ENCODE measurements at places on chromosomes 1 and 21.

DNA sequence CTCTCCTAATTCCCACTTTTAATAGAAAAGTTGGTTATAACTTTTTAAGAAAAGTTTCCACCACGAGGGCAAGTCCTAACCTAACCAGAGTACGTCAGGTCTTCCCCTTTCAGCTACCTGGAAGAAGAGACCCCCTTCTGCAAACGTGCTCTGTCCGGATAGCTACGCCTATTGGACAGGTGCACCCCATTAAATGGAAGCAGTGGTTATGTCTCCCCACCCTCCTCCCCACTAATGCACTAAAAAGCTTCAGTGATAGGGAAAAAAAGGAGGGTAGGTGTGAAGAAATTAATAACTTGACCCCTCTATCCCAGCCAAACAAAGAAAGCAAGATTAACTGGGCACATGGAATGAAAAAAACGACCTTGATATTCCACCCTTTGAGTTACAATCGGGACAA lies 7.7 kb downstream of the GLUL start:
- DNase-seq = no peak

- DNase-seq = no peak
Observed at GRCh38 chr1:112633628-112634027, 14.0 kb downstream of the CAPZA1 start.

GRCh38 chr1:209667103-209667502 lies 8.1 kb upstream of the G0S2 start:
- DNase-seq = no peak

DNA sequence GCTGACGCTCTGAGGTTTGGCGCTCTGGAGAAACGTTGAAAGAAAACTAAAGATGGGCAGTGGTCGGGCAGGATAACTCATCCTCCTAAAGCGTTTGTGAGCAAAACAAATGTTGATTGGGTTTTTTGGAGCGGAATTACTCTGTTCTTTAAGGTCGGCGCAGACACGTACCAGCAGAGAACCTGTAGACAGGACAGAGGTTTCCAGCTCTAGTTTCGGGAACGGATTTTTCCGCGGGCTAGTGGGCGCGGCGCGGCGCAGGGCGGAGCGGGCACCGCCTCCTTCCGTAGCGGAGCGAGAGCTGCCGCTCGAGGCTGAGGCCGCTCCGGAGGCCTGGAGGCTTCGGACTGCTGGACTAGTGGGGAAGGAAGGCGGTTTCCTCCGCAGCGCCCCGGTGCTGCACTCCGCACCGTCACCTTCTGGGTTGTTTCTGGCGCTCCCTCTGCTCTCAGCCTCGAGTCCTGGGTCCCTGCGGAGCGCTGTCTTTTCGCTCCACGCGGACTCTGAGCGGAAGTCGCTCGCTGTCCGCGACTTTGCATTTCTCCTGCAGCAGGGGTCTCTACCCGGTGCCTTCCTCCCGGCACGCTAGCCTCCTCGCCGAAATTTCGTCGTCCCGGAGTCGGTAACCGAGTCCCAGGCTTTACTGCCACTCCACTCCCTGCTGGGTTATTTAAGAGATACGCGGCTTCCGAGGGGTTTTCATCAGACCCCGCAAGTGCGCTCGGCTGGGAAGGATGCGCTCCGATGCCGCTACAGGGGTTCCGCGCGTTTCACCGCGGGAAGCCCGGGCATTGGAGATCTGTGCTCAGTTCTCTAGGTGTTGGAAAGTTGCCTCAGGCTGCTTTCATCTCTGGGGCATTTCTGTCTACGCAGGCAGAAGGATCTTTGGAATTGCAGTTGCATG lies 7.0 kb downstream of the FOXD2 start:
- DNase-seq = peak; percentile 62

DNA sequence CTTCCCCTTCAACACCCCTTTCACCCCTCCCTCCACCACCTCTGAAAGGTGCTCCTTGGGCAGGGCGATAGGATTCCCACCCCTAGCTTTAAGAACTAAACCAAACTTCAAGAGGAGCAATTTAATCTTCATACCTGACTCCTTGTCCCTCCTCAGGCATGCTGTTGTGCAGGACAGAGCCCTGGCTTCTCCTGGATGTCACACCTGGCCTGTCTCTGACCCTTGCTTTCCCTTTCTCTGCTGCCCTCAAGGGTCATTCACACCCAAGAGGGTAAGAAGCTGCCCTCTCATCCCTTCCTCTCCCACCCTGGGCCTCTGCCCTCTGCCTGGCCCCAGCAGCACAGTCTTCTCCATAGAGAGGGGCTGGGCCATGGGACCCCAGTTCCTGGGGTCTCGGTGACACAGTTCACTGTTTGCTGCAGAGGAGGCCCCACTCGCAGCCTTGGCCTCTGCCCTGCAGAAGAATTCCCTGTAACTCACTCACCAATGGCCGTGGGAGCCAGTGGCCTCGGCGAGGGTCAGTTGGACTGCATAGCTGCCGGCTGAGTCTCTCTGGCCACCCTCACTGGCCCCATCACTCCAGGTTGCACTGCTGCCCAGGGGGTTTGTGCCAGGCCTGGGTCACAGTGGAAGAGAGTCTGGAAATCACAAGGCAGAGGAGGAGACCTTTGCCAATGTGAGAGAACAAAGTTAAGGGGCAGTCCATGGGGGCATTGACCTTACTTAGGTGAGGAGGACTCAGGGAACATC lies 28.4 kb upstream of the LHX4 start:
- DNase-seq = no peak

GRCh38 chr1:121516234-121516967 lies 331.6 kb downstream of the SRGAP2C start:
- no peak for DNase-seq

GRCh38 chr1:236638945-236639344 lies 34.6 kb upstream of the HEATR1 start:
- DNase-seq = no peak

GRCh38 chr1:6005276-6005917 lies 13.2 kb upstream of the NPHP4 start:
- no peak for DNase-seq

DNA sequence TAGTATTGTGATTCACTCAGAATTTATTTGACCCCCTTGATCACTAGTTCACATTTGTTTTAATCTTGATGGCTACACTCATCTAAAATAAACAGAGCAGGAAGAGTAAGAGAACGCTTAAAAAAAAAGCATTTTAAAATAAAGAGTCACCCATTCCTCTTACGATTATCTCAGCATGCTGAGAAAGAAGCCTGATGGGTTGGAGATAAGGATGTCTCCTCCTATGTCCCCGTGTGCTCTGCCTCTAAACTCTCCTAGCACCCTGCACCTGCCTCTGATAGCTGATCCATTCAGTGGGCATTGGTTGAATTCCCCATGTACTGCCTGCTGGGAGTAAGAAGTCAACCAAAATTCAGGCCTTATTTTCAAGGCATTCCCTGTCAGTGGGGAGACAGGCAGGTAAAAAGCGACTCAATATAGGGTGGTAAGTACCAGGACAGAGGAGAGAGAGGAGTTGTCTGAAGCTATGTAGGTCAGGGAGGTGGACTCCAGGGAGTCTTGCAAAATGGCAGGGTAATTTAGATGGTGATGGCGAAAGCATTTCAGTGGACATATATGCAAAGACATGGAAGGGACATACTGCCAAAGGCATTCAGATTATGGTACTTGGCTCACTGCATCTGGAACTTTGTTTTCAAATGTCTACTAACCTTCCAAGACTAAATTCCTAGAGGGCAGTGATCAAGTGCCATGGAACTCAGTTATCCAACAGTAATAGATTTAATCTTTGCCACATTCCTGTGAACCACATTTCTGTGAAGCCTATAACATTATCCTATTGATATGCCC lies 18.4 kb downstream of the ELAVL4 start:
- DNase-seq = no peak

DNA sequence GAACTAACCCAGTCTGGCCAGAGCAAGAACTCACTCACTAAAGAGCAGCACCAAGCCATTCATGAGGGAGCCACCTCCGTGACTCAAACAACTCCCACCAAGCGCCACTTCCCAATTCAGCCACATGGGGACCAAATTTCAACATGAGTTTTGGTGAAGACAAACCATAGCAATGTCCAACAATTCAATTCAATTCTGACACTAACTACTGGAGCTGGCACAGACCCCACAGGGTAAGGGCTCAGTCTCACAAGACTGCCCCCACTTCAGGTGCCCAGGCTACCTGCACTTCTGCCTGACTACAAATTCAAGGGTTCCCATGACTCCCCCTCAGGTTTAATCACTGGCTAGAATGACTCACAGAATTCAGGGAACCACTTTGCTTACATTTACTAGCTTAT lies 48.8 kb upstream of the RAP1A start:
- DNase-seq = no peak

DNA sequence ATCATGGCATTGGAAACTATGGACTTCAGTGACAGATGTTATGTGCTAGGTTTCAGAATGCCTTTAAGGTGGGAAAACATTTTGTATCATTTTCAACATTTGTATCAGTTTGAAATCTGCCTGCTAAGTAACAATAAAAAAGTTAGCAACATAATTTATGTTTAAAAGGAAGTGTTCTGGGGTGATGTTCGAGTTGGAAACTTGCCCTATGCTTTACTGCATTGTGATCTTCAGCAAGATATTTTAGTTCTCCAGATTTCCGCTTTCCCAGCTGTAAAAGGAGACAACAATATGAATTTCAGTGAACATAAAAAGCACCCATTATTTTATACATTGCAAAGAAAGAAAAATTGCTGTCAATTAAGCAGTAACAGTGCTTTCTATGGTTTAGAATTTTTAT lies 187.4 kb downstream of the DISC1 start:
- DNase-seq = no peak

DNA sequence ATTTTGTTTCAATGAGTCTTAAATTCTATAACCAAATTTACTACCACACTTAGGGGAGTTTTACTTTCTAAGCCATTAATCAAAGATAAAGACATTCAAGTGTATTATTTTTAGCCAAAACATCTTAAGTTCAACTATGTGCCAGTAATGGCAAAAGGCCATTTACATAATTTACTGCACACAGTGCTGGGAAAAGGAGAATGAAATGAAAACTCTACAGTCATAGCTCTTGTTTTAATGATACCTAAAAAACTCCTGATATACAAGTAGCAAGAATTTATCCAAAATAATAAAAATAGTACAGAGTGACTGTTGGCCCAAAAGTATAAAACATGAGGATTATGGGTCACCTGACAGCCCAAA lies 42.4 kb upstream of the C1orf198 start:
- DNase-seq = no peak

- DNase-seq = no peak
Observed at GRCh38 chr1:76769911-76770310, 97.4 kb upstream of the ST6GALNAC5 start.

DNA sequence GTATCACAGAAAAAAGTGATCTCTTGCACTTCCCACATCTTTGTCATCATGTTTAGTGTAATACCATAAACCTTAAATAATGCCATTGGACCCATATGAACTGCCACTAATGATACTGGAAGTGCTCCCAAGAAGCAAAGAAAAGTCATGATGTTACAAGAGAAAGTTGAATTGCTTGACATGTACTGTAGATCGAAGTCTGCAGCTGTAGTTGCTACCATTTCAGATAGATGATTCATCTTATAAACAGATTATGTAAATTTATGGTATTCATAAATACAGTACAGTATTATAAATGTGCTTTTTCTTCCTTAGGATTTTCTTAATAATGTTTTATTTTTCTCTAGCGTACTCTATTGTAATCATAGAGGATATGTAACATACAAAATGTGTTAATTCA lies 30.1 kb upstream of the LAMC2 start:
- no peak for DNase-seq

DNA sequence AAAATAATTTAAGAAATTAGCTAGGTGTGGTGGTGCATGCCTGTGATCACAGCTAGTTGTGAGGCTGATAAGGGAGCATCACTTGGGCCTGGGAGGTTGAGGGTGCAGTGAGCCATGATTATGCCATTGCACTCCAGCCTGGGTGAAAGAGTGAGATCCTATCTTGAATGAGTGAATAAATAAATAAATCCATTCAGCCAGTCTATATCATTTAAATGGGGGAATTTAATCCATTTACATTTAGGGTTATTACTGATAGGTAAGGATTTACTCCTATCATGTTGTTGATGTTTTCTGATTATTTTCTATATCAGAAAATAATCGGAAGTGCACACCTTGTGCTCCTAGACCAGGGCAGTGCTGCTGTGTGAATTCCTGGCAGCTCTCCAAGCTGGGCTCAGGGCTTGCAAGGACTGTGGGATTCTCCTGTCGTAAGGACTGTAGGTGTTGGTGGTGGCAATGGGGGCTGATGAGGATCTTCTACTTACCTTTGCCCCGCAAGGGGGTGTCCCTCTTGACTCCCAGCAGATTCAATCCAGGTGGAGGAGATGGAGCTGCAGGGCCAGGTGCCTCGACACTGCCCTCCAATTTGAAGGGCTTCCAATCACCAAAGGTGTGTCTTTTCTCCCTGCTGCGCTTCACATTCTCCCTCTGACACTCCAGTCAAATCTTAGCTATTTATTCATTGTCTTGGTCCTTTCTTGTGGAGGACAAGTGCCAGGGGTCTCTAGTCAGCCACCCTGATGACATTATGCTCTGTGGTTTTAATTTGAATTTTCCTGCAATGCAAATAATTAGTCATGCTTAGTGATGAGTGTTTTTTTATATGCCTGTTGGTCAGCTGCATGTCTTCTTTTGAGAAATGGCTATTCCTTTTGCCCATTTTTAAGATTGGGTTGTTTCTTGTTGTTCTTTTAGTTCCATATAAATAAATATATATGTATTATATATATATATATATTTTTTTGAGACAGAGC lies 14.1 kb upstream of the TRAPPC10 start:
- no peak for DNase-seq

GRCh38 chr21:46455575-46456385 lies 2.9 kb upstream of the DIP2A start:
- peak; percentile 41 for DNase-seq

DNA sequence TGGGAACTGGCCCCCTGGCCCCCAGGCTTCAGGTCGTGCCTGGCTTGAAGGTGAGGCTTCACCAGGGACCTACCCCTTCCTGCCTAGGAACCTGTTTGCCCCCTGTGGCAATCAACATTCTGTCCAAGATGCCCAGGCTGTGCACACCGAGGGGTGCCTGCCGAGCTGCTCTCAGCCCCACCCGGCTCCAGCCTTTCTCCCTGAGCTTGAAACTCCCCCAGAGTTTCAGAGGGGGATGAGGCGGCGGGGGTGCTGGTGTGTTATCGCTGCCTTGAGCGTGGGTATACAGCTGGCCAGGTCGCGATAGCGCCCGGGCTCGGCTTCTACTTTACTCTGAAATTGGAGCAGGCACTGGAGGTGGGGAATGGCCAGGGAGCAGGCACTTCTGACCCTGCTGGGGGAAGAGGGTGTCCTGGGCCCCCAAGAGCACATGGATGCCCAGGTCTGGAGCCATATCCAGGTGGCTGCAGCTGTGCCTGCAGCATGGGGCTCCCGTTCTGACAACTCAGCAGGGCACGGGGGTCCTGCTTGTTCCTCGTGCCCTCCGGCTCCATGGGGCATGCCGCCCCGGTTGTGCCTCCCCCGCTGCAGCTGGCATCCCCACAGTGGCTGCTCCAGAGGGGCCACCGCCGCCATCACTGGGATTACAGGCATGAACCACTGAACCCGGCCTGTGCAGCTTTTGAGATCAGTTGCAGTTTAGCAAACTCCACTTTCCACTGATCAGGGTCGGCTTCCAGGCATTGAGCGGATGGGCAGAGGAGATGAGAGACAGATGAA lies 29.8 kb downstream of the RYR2 start:
- DNase-seq = no peak

DNA sequence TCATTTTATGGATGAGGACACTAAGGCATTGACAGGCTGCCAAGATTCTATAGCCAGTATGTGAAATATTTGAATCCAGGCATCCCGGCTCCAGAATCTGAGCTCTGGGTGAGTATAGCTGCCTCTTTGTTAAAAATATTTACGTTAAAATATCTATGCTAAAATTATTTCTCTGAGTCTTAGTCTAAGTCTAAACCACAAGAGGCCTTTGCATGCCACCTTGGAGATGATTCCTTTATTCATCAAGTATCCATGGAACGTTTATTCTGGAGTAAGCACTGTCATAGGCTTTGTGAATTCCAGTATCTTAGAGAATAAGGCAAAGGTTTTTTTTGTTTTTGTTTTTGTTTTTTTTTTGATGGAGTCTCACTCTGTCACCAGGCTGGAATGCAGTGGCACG lies 116.4 kb downstream of the GREM2 start:
- no peak for DNase-seq
